ENCODE measurements at places on chromosomes 13 and 19. TPM values are rescaled to one million over a fixed set of nuclear protein-coding genes. Genes with fewer than 3 reads are reported as not detected.

SOHLH2 gene
- 1.5 TPM for total RNA-seq

ZNF527 gene
- total RNA-seq = 5.6 TPM

THSD8 gene
- not detected for total RNA-seq

ACP5 gene
- 9.9 TPM for total RNA-seq

KLK10 gene
- not detected for total RNA-seq

WASF3 gene
- 10.2 TPM for total RNA-seq

All from uterine smooth muscle cell (primary cell).